Cerebellar nuclear complex (tissue), 1 donor: ENCODE measurements at places on chromosomes 6 and 20.

GRCh38 chr20:33229843-33230242 lies 6.0 kb upstream of the BPIFA1 start:
- no peak for DNase-seq

DNA sequence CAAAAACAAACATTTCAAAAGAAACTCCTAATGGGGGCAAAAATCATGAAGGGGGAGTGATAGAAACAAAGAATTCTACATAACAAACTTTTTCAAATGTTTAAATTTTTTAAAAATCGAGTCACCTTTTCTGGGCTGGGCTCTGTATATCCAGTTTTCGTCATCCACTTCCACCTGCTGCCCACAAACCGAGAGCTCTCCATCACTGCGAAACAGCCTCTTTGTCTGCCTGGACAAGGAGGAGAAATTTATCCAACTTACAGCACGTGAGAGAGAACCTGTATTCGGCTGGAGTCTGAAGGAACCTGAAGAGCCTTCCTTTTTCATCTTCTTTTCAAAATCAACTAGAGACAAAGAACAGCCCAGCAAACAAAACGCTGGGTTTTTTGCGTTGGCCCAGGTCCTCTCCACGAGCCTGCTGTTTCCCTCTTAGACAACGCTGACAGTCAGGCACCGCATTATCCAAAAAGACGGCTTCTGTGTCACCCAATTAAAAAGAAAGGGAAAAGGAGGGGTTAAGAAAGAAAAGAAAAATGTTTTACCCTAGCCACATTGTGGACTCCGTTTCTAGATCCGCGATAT lies 72.4 kb upstream of the NHSL1 start:
- DNase-seq = no peak

DNA sequence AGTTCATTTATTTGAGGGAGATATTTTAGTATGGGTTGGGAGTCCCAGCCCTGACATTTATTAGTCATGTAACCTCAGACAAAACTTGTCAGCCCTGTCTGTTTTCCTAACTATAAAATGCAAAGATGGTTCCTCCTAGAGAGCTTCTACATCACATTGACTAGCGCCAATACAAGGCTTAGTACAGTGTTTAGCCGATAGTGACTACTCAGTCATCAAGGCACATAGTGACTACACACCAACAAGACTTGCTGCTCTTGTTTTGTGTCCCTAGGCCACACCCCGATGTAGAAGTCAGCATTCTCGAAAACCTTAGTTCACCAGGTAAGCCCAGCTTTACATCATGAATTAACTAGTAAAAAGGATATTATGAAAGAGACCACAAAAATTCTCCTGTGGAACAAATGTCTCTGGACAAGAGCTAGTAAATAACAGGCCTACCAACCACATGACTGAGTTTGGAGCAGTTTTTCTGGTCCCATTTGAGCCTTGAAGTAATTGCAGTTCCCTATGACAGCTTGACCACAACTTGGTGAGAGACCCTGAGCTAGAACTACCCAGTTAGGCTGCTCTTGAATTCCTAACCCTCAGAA lies 68.8 kb downstream of the PFDN4 start:
- DNase-seq = no peak

DNA sequence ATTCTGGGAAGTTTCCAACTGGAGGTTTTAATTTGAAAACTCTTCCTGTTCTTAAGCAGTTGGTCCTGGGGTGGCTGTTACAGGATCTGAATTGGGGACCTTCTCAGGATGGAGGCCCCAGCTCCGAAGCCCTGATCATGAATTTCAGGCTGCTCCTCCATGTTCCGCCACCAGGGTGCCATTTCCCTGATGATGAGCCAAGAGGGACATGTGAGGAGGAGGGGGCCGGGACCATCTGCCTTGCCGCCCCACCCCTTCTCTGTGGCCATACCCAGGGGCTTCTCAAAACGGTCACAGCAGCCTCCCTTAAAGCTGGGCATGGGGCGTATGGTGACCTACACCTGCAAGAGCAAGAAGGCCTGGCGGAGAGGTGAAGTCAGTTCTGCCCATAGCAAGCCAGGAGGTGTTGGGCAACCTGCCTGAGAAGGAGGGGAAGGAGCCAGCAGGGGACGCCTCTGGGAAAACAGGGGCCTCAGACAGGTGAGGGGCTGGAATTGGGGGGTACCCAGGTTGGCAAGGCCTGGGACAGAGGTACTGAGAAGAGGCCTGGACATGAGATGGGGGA lies 3.6 kb upstream of the BAK1 start:
- DNase-seq = no peak

GRCh38 chr6:150691463-150691862 lies 91.8 kb downstream of the PLEKHG1 start:
- no peak for DNase-seq

GRCh38 chr6:68139130-68139529 lies 496.0 kb upstream of the ADGRB3 start:
- no peak for DNase-seq

DNA sequence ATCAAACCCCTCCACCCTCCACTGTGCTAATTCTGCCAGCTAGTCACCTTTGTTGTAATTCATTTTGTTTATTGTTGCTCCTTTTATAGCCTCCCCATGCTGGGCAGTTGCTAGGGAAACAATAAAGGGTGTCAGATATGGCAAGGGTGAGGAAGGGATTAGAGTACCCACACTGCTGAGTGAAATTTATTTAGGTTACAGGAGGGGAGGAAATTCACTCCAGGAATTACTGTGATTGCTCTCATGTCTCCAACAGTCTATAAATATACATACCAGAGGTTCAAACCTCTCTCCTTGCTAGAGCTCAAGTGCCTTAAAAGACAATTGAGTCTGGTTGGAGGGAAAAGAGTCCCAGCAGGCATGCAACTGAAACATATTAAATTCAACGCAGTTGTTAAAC lies 90.6 kb upstream of the ADGRF1 start:
- no peak for DNase-seq

DNA sequence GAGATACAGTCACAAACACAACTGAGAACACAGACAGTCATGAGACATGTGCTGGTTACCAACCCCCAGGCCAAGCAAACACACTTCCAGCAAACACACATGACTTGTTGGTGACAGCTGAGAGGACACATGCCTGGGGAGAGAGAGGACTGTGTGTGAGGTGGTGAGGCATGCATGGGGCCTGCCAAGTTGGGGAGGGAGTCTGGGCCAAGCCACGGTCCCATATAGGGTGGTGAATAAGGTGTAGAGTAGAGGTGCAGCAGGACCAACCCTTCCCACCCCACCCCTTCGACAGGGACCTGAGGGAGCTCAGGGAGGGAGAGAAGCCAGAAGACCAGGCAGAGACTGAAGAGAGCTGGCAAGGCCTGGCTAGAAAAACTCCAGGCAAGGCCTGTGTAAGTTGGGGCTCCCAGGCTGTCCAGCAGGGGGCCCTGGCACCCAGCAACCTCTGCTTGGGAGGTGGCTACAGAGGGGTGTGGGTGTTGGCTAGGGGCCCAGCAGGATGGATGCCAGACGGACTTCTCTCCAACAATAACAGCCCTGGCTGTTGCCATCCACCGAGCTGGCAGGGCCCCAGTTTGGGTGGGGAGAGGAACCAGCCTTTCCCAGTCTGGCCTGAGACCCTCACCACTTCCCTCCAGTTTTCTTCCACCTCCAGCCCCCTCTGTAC lies 2.0 kb upstream of the SLC29A1 start:
- DNase-seq = no peak

DNA sequence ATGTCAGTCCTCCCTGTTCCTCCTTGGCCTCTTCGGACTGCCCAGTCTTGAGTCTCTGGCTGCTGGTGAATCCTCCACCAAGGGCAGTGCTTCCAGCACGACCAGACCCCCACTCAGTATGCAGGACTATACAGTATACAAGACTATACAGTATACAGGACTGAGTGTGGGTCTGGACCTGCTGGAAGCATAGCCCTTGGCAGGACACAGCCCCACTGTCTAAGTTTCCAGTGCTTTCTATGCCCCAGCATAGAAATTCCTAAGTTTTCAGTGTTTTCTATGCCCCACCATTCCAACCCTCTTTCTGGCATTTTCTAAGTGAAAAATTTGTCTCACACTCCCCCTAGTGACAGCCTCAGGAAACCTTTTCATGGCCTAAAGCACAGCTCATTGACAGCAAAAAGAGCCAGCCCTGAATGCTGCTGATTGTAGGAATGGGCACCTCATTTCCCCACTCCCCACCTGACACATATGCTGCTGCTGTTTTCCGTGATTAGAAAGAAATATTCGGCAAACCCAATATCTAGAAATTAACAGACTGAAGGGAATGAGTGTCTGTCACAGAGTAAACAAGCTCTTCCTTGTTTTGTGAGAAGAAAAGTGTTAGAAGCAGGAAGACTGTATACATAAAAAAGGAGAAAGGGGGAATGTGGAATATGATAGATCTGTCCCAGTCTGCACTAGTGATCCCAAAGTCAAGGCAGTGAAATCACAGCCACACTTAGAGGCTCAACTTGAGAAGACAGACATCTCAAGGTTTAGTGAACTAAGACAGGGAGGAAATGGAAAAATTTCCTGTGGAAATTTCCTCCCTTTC lies 206.9 kb downstream of the IBTK start:
- DNase-seq = peak; percentile 43

DNA sequence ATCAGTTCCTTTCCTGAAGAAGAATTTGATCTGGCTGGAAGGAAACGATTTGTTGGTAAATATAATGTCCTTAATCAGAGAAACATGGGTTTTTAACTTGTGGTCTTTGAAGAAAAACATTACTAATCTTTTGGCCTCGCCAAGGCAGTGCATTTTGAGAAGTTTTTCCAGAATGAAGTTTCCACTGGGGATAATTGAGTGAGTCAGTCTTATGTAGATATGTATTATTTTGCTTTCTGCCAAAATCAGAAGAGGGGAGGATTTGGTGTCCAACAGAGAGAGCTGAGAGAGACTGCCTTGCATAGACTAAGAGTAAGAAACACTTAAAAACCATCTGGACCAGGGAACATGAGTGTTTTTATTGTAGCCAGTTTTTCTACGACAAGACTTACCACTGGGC lies 79.9 kb downstream of the FNDC1 start:
- DNase-seq = no peak

- DNase-seq = no peak
Measured at GRCh38 chr6:153237670-153238069, 106.6 kb upstream of the RGS17 start.

GRCh38 chr20:1896484-1897258 lies 1.5 kb downstream of the SIRPA start:
- DNase-seq = no peak

DNA sequence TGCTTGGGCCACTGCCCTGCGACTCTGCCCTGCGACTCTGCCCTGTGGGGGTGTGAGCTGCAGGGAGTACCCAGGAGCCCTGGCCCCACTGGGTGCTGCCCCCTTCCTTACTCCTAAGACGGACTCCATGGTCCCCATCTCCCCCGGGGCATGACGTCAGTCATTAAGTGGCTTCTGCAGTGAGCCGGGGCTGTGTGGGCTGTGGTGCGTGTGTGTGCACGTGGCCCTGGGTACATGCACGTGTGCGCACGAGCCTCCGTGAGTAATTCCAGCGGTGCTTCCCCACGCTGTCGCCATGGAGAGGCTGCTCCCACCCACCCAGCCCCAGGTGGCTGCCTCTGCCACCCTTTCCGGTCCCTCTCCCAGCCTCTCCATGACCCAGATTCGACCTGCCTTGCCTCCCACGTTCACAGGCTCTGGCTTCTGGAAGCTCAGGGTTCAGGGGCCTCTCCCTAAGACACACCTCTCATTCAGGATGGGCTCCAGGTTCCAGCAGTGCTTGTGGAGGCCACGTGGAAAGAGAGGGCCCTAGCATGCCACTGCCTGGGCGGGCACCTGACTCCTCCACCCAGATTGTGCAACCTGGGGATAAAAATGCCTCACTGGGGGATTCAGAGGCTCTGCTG lies 88.3 kb downstream of the DLGAP4 start:
- DNase-seq = no peak

- no peak for DNase-seq
Measured at GRCh38 chr20:56606174-56606945, 22.7 kb upstream of the TFAP2C start.

DNA sequence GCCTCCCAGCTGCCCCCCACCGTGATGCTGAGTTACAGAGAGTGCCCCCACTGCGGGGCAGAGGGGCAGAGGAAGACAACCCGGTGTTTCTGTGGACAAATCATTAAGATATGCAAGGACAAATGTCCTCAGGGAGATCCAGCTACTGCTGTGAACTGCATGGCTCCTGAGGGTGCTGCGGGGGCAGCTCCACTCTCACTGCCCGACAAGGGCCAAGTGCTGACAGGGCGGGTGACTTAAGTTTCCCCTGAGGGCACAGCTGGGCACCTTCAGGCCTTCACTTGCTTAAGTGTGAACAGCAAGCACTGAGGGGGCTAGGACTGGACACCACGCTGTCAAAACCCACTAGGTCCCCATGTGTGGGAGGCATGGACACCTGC lies 26.2 kb upstream of the TCFL5 start:
- DNase-seq = no peak

- no peak for DNase-seq
Measured at GRCh38 chr6:25058441-25058840, 122.7 kb upstream of the RIPOR2 start.

GRCh38 chr6:148837941-148838340 lies 91.1 kb downstream of the UST start:
- DNase-seq = no peak

DNA sequence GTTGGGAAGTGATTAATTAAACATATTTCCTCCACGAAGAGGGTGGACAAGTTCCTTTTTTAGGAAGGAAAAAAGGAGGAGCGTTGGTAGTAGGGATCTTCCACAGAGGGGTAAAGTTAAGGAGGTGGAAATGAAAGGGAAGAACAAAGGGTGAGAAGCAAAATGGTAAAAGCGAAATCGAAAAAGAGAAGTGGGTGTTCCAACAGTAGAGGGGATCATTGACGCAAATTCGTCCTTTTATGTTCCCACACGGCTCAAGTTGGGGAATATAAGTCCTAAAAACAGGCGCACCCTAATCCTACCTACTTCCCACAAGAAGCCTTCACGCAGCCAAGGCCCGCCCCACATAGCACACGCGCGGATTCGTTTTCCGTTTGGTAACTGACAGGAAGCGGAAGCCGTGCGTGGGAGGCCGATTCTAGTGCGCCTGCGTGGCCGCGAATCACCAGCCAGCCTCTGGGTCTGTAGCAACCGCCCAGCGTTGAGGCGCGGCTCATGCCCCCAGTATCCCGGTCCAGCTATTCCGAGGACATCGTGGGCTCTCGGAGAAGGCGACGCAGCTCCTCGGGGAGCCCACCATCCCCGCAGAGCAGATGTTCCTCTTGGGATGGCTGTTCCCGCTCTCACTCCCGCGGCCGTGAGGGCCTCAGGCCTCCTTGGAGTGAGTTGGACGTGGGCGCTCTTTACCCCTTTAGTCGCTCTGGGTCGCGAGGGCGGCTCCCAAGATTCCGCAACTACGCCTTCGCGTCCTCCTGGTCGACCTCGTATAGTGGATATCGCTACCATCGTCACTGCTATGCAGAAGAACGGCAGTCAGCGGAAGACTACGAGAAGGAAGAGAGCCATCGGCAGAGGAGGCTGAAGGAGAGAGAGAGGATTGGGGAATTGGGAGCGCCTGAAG lies at the start of gene NKAPL:
Gene NKAPL, plus strand, starts transcription at position 421 of the 901 bp plus-strand sequence. Its CDS starts 75 bp downstream, at position 496.
- no peak for DNase-seq

DNA sequence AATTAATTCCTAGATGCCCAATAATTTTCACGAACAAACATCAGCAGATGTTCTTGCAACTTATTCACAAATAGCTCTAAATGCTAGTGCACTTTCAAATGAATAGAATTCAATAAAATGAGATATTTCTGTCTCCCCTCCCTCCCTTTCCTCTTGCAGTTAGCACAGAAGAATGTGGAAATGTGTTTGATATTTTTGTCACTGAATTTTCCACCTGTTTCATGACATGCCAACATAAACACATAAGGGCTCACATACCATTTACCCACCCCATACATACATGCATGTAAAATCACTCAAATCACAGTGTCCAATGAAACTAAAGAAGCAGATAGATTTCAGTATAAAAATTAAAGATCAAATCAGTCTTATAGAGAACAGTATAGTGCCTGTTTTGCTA lies 746.9 kb upstream of the MARCKS start:
- no peak for DNase-seq

- no peak for DNase-seq
Measured at GRCh38 chr6:70375166-70375565, 38.1 kb upstream of the FAM135A start.
